ENCODE measurements at places on chromosomes 16 and 17.

GRCh38 chr16:73326770-73327470, 279.0 kb upstream of the ZFHX3 start:
- DNase-seq = no peak

GRCh38 chr17:77952368-77952767, 6.1 kb upstream of the TNRC6C start:
- no peak for DNase-seq

- no peak for DNase-seq
These were observed 159.8 kb downstream of the RPTOR start for GRCh38 chr17:80704381-80704819.

DNA sequence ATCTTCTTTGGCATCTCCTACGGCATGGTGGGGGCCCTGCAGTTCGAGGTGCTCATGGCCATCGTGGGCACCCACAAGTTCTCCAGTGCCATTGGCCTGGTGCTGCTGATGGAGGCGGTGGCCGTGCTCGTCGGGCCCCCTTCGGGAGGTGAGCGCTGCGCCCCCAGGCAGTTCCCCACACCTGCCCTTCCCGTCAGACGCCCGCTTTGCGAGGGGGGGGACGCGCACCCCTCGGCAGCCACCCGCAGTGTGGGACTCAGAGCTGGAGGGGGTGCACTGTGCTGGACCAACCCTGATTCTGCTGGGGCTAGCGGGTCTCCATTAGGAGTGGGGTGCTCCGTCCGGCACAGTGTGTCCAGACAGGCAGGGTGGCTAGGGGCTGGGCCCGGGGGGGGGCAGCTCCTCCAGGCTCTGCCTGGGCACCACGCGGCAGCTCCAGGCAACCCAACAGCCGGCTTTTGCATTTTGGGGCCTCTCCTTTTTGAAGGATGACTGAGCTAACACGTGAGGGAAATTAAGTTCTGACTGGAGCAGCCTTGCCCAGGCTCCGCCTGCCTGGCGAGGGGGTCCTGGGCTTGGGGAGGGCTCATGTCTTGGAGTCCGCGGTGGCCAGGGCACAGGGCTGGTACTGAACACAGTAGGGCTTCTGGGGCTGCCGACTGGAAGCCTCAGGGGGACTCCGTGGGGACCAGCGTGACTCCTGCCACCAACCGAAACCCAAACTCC, 9.1 kb downstream of the SLC16A3 start:
- DNase-seq = no peak

DNA sequence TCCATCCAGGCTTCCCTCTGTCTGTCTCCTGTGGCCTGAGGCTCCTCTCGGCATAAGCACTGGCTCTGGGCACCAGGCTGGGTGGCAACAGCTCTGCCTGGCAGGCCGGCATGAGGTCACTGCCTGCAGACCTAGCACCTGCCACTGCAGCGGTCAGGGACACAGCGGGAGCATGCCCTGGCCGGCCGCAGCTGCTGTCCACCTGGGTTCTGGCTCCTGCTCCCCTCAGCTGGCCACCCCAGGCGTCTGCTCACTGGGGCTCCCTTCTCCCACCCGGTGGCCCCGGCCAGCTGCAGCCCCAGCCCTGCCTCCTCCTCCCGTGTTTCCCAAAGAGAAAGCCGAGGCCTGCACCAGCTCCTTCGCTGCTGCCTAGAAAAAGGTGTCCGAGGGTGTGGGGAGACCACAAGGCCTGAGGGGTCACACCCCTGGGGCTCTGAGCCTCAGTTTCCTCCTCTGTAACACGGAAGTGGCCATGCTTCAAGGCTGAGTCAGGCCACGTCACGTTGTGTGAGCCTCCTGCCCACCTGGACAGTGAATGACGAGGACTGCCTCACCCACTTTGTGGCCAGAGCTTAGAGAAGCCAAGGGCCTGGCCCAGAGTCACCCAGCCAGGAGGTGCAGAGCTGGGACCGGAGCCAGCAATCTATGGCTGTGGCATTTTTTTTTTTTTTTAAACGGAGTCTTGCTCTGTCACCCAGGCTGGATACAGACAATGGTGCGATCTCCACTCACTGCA, 6.7 kb downstream of the NTHL1 start:
- no peak for DNase-seq

DNA sequence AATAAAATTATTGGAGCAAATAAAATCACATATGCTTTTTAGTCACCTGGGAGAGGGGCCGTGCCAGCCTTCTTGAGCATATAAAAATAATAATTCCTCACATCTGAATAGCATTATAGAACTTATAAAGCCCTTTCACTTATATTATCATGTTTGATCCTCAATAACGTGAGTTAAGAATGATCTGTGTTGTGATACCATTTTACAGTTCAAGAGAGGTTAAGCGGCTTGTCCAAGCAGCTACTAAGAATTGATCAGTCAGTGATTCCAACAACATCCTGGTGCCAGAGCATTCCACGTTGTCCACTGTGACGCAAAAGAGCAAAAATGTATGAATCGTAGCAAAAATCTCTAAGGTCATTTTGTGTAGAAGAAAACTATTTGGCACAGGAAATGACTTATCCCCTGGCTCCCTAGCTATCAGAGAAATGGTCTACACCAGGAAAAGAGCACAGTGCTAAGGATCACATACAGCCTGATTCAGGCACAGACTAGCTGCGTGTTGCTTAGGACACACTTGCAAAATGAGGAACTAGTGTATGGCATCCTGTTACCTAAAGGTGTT, 33.0 kb downstream of the ANKFN1 start:
- DNase-seq = no peak

DNA sequence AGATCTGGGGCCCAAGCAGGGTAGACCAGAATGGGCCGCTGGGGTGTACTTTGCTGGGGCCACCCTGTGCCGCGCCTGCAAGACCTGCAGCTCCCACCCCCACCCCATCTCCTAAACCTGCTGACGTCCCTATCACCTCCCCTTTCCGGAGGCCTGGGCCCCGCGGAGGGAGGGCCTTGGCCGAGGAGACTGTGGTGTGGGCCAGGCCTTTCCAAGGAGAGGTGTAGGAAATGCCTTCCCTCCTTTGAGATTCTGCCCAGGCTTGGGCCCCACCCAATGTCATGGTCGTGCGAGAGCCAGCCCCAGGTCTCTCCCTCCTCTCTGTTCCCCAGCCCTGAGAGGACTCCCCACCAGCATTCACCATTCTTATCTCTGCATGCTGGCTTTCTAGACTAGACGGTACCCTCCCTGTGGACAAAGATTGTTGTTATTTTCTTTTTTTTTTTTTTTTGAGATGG, 3.9 kb upstream of the WFIKKN2 start:
- DNase-seq = no peak

DNA sequence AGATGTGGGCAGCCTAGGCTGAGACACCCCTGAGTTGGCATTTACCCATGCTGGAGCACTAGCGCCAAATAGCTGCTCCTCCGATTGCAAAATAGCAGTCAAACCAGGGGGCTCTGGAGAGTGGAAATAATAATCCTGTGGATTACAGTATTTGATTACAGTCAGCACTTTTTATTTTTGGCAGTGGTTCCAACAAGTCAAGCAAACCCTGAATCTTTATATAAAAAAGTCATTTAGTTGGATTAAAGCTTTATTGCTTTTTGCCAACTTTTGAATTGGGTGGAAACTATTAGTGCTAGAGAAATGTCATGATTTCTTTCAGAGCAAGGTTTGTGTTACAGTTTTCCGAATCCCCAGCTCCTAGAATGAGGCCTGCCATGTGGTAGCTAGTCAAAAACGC, 99.3 kb upstream of the FAM20A start:
- no peak for DNase-seq

GRCh38 chr16:5003211-5003610, 30.5 kb downstream of the NAGPA start:
- DNase-seq = no peak

GRCh38 chr17:66348584-66349165, 46.3 kb downstream of the PRKCA start:
- DNase-seq = no peak

DNA sequence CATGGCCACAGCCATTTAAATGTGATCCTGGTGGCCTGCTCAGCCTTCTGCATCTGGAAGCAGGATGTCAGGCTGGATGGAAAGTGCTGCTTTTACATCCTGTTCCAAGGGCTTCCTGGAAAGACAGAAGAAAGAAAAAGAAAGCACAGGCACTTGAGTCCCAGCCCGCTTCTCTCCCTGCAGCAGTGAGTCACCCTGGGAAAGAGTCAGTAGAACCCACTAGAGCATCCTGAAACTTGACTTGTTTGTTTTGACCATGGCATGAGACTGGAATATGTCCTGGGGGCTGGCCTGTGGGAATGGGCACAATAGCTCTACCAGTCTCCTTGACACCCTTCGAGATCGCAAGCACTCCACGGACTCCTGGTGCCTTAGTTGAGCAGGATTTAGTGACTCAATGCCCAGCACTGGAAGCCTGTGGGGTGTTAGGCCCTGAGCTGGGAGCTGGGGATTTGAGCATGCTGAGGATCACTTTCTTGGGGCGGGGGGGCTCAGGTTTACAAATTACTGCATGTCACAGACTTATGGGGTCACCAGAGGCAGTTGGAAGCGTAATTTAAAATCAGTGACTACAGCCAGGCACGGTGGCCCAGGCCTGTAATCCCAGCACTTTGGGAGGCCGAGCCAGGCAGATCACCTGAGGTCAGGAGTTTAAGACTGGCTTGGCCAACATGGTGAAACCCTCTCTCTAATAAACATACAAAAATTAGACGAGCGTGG, 22.1 kb upstream of the GNA13 start:
- no peak for DNase-seq

DNA sequence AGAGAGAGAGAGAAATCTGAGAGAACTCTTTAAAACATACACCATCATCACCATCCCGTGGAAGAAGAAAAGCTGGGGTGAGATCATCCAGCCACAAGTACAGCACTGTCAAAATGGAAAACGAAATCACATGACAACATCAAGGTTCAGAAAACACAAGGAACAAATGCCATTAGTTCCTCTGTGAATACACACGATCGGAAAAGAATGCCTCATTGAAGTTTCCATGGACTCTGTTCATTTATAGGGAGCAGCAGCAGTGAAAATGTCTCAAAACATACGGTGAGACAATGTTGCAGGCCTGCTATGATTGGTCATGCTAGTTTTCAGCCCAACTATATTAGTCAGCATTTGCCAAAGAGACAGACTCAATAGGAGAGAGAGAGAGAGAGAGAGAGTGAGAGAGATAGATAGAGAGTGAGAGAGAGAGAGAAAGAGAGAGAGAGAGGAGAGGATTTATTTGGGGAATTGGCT, 4.4 kb downstream of the CFAP97D1 start:
- no peak for DNase-seq

- DNase-seq = peak; percentile 12
These were observed 122.9 kb upstream of the SMURF2 start for GRCh38 chr17:64785011-64785421.

DNA sequence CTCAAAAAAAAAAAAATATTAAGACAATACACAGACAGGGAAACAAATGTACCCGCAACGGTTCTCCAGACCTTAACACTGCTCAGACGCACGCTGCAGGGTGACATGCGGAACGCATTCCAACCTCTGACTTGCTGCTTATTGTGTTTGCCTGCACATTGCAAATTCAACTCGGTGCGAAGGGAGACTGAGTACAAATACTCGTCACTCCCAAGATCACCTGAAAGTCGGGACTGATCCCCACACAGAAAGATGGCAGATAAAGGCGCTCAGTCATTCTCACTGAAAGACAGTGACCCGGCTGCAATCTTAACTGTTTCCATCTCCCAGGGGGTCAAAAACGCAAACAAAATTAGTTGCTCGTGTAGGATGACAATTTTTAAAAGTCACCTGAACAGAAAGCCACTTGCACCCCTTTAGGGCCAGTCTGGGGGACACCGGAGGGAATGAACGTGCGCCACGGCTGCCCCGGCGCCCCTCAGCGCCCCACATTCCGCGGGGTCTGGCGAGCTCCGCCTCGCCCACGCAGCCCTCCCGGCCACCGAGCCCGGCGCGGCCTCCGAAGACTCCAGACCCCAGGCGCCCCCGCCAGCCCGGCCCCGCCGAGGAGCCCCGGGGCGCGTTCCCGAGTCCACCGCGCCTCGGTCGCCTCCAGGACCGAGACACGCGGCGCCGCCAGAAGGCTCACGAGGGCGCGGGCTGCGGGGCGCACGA, 589 bp downstream of the CLCN7 start:
- DNase-seq = no peak

GRCh38 chr17:288802-289356, 63.7 kb downstream of the RPH3AL start:
- no peak for DNase-seq

GRCh38 chr16:77881355-77882030, 93.1 kb downstream of the VAT1L start:
- DNase-seq = no peak

- DNase-seq = peak; percentile 91
These were observed 497 bp downstream of the SMIM5 start for GRCh38 chr17:75633486-75634375.

- DNase-seq = no peak
These were observed 53.1 kb downstream of the PRMT7 start for GRCh38 chr16:68363658-68364521.

- no peak for DNase-seq
These were observed 254.0 kb downstream of the CNTNAP4 start for GRCh38 chr16:76531236-76531635.

DNA sequence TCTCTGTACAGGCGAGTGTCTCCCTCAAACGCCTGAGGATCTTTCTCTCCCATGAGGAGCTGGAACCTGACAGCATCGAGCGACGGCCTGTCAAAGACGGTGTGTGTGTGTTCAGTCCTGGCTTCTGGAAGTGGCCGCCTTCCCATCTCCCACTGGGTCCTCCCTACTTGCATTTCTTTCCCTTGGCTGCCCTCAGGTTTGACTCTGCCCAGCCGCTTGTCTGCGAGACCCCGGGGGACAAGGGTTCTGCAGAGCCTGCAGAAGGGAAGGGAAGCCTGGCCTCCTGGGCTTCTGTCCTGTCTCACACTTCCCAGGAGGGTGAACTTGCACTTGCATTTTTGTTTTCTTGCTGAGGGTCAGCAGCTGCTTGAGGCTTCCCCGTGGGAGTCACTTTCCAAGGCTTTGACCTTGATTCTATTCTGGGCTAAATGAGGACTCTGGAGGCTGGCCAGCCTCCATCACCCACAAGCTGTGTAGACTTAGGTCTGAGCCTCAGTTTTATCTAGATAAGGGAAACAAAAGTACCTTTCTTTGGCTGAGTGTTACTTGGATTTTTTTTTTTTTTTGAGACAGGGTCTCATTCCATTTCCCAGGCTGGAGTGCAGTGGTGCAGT, 122.3 kb downstream of the ABCC1 start:
- no peak for DNase-seq

GRCh38 chr16:55349867-55350266, 25.9 kb downstream of the IRX6 start:
- DNase-seq = no peak

Measured in liver (tissue), 10 donors.